Heart right ventricle (tissue), 16 donors: ENCODE measurements at places on chromosomes 12 and 14. TPM values are rescaled to one million over a fixed set of nuclear protein-coding genes. Genes with fewer than 3 reads are reported as not detected.
A peak's percentile ranks its signal among the peaks of the same experiment; 100 is the strongest.

DNA sequence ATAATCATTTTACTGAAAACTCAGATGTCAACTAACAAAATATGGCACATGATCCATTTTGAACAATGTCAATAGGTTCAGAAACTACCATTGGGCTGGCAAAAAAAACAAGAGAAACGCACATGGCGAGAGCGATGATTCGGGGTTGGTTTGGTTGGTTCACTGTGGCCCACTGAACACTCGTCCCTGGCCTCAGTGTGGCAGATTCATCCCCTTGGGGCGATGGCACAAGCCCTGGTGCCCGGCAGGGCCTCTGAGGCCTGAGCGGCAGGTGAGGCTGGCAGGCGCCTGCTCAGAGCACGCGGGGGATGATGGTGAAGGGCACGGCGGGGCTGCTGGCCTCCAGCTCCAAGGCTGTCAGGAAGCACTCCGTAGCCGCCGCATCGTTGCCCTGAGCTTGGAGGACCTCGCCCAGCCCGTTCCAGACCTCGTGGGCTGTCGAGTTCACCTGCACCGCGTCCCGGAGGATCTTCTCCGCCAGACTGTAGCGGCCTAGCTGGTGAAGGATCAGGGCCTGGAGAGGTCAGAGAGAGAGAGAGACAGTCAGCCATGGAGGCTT, 144.3 kb downstream of the CALM1 start:
- peaks cover 23% of the 10 kb centered on the region for H3K36me3 ChIP-seq
- H3K27me3 ChIP-seq: no peaks in the 10 kb centered on the region
- peaks cover 9% of the 10 kb centered on the region for H3K4me1 ChIP-seq
- H3K4me3 ChIP-seq: no peak overlapping the region

MGP gene
- total RNA-seq: 245 TPM

- H3K27me3 ChIP-seq: no peaks in the 10 kb centered on the region
- no peak overlapping the region for H3K27ac ChIP-seq
- H3K36me3 ChIP-seq: no peaks in the 10 kb centered on the region
- no peak overlapping the region for H3K4me3 ChIP-seq
- peaks cover 5% of the 10 kb centered on the region for H3K4me1 ChIP-seq
Measured at GRCh38 chr14:31480156-31480555, 7.7 kb downstream of the GPR33 start.

AMHR2 gene
- total RNA-seq: not detected

DNA sequence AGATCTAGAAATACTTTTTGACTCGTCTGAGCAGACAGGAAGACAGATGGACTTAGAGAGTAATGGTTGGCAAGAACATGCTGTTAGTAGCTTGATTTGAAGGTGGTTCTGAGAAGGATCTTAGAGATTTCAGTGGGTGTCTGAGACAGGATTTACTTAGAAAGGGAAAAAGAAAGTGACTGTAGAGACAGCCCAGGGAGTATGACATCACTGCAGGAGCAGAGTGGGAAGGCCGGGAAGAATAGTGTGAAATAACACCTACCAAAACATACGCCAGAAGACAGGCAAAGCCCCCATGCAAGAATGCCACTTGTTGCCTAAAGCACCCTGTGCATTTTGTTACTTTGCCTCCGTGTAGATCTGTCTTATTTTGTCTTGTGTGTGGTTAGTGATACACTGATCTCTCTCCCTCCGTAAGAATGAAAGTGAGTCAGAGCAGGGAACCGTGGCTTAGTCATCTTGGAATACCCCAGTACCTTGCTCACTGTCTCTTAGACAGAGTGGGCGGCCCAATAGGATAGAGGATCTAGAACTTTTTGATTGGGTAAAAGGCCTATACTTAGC, 161.3 kb upstream of the IFNG-AS1 start:
- DNase-seq: peak; percentile 40
- no peaks in the 10 kb centered on the region for H3K4me1 ChIP-seq
- no peaks in the 10 kb centered on the region for H3K27me3 ChIP-seq
- peak overlapping the region; percentile 39 for H3K4me3 ChIP-seq
- H3K36me3 ChIP-seq: no peaks in the 10 kb centered on the region

- H3K4me1 ChIP-seq: no peaks in the 10 kb centered on the region
- H3K36me3 ChIP-seq: no peaks in the 10 kb centered on the region
- no peaks in the 10 kb centered on the region for H3K27me3 ChIP-seq
- no peak for DNase-seq
Measured at GRCh38 chr12:89674326-89674942, 34.2 kb downstream of the ATP2B1 start.

RPL10L gene
- not detected for total RNA-seq

- no peaks in the 10 kb centered on the region for H3K4me1 ChIP-seq
- no peaks in the 10 kb centered on the region for H3K36me3 ChIP-seq
- DNase-seq: no peak
- no peaks in the 10 kb centered on the region for H3K27me3 ChIP-seq
- H3K27ac ChIP-seq: no peak overlapping the region
Measured at GRCh38 chr14:37122288-37122687, 50.1 kb downstream of the SLC25A21 start.
